Cardiac septum (tissue), 1 donor: ENCODE measurements at places on chromosomes 6 and 20. TPM values are rescaled to one million over a fixed set of nuclear protein-coding genes. Genes with fewer than 3 reads are reported as not detected.

CARMIL1 gene
- 7.5 TPM for total RNA-seq

SYCP2 gene
- total RNA-seq: 0.94 TPM

EEF1A2 gene
- total RNA-seq: 1,211 TPM

NKX2-4 gene
- not detected for total RNA-seq

OR2H2 gene
- not detected for total RNA-seq

DNA sequence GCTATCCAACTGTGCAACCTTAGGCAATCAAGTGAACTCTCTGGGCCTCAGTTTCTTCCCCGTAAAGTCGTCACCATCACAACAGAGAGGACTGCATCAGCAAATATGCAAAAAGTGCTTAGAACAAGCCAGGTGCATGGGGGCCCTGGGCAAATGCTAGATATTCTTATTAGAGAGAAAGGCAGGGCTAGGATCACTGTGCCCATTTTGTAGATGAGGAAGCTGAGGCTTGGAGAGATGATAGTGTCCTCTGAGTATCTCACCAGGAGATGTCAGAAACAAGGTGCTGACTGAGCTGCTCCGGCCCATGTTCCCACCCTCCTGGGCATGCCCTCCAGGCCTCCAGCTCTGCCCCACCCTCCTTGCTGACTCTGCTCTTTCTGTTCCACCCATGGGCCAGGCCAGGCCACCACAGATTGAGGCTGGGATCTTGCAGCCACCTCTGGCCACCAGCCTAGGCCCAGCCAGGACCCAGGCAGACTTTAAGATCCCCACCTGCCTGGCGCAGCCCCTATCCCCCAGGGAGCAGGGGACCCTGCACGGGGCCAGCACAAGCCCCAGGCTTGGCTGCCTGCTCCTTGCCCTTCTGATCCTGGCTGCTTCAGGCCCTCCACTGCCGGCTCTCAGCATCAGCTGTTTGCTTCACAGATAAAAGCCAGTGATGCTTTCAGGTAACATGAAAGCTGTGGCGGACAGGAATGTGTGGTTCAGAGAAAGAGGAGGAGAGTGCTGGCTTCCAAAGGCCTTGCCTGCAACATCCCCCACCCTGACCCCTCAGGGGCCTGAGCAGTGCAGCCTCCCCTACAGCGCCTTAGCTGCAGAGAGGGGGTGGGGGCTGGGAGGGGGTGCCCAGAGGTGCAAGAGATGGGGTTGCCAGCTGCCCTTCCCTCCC, 47.6 kb downstream of the GRM4 start:
- no peak for DNase-seq

DNA sequence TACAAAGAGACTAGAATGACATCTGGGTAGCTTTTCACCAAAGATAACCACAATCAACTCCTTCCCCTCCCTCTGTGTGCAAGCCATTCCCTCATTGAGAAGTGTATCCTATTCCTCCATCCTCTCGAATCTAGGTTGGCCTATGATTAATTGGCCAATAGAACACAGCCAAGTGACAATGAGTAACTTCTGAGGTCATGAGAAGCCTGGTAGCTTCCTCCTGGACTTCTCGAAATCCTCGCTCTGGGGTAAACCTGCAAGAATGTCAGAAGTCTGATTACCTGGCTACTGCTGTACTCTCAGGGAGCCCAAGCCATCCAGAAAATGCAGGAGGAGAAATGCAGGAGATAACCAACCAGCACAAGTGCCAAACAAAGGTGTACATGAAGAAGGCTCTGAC, 13.1 kb downstream of the ARHGAP18 start:
- no peak for DNase-seq
